Kidney (tissue), 22 donors: ENCODE measurements at places on chromosomes 3 and 15. TPM values are rescaled to one million over a fixed set of nuclear protein-coding genes. Genes with fewer than 3 reads are reported as not detected.

The MORC1 gene
- polyA plus RNA-seq, result not detected

The MANF gene
- polyA plus RNA-seq, result 224 TPM

- DNase-seq, result no peak
These were observed 9.1 kb downstream of the RBM15B start for GRCh38 chr3:51400166-51400565.

- no peak for DNase-seq
These were observed 34.4 kb downstream of the RARB start for GRCh38 chr3:25462495-25462894.

- DNase-seq, result no peak
These were observed 2.6 kb upstream of the VPS39 start for GRCh38 chr15:42210696-42211095.
